8988T (cell line): ENCODE measurements at places on chromosomes 2 and 18.

DNA sequence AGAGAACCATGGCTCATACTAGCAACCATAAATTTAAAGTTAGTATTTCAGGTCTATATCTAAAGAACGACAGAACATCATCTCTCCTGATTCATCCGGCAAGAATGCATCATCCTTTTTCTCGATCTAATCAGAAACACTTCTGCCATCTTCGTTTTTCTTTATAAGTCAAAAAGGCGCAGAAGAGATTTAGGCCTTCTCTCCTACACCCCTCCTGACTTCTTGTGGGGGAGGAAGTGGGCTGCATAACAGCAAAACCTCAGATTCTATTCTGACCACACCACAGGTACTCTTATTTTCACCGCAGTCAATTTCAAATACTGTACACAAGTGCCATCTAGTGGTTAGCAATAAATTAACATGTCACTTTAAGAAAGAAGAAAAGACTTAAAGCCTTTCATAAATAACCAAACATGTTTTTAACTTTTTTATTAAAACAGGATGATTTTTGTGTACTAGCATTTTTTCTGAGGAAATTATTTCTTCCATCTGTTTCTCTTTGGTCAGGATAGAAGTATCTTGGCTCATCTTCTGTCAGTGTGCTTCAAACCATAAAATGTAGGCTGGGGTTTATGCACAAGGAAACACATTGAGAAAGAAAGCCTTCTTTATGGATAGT is 48.4 kb upstream of the PIK3C3 start:
- peak; percentile 23 for DNase-seq

GRCh38 chr18:44680273-44681075 is at the start of gene SETBP1:
Gene SETBP1, plus strand, starts transcription at chr18:44680888. Its CDS starts 20,459 bp downstream, at chr18:44701347.
- DNase-seq = peak; percentile 40

GRCh38 chr2:219274361-219274921 is 4.7 kb upstream of the DNAJB2 start:
- peak; percentile 84 for DNase-seq

- DNase-seq = no peak
These were observed 55.2 kb downstream of the BCL11A start for GRCh38 chr2:60498127-60498815.

DNA sequence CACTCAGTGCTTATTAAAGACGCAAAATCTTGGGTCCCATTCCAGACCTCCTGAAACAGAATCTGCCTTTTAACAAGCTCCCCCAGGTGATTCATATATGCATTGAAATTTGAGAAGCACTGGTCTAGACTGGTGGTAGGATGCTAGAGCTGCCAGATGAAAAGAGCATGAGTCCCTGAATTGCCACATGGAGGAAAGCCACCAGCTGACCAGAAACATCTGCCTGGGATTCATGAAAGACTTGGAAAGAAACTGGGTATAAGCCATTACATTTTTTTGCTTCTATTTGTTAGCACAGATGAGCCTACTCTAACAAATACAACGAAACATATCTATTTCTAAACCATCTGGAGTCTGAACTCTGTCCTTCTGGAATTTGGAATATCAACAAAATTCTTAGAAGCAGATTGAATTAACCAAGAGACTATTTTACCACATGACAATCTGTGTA is 228.9 kb downstream of the RBM43 start:
- DNase-seq = no peak

DNA sequence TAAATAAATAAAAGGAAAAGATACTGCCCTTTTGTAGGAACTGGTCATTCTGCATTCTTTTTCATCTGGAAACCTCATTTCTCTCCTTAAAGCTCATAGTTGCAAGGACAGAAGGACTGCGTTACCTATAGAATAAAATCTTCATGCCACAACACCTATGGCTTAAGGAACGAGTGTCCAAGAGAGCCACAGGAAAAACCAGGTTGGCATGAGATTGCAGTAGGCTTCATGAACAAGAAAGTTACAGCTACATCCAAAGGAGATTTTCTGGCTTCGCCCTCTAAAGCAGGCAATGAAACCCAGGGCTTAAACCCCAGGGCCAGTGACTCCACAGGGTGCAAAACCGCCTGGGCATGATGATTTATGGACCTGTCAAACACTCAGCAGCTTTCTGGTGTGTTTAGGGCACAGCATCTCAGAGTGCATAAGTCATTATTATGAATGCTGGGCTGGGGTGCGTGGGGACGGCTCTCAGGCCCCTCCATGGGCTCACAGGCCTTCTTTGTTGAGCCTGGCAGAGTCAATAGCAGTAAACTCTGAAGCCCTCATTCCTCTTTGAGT is 30.7 kb upstream of the PIEZO2 start:
- no peak for DNase-seq

- DNase-seq = no peak
These were observed 106.9 kb upstream of the GPC1 start for GRCh38 chr2:240328526-240328925.

GRCh38 chr2:231128541-231128940 is 3.7 kb upstream of the HTR2B start:
- DNase-seq = no peak

- DNase-seq = no peak
These were observed 14.2 kb upstream of the PTPN4 start for GRCh38 chr2:119745566-119745965.

- DNase-seq = no peak
These were observed 7.2 kb downstream of the ARPC2 start for GRCh38 chr2:218224186-218224585.

- no peak for DNase-seq
These were observed 62.1 kb downstream of the NUP35 start for GRCh38 chr2:183186296-183186695.

DNA sequence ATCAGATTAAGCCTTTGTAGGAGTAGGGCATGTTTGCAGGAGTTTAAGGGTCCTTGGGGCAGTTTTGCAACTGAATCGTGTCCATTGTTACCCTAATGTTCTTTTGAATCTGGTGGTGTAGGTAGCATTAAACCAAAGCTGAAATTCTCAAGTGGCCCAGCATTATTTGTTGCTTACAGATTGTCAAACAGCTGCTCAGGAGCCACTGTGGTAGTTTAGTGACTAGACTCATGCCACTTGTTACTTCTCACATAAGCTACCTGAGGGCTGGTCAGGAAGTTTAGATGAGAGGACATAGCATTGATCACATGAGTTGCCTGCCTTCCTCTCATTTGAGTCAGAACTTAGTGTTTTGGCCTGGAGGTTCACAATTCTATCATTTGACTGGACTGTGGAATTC is 157.6 kb downstream of the HAUS1 start:
- no peak for DNase-seq

GRCh38 chr2:174491947-174492346 is 5.1 kb upstream of the GPR155 start:
- DNase-seq = no peak

- DNase-seq = no peak
These were observed 6.6 kb downstream of the NTSR2 start for GRCh38 chr2:11663427-11663826.

- no peak for DNase-seq
These were observed 3.1 kb downstream of the SLC5A7 start for GRCh38 chr2:107989445-107989844.

- DNase-seq = no peak
These were observed 10.8 kb downstream of the GALNT1 start for GRCh38 chr18:35592298-35592697.

DNA sequence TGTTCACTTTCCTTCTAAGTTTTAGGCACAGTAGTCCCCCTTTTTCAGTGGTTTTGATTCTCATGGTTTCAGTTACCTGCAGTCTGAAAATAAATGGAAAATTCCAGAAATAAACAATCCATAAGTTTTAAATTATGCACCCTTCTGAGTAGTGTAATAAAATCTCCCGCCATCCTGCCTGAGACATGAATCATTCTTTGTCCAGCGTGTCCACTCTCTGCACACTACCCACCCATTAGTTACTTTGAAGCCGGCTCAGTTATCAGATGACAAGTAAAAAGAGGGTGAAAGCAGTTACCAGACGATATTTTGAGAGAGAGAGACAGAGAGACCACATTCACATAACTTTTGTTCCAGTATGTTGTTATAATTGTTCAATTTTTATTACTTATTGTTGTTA is 400.5 kb downstream of the TMX3 start:
- DNase-seq = no peak

DNA sequence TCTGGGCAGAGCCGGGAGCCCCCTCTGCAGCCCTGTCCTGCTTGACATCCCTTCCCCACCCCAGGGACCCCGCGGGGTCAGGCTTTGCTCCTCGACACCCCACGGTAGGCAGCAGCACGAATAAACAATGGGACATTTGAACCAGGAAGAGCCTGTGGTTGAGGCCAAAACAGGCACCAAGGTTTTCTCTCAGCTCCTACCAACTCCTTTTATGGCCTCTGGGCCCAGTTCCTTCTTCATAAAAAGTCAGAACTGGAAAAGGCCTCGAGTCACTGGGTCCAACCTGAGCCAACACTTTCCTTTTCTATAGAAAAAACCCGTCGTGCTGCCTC is 20.6 kb downstream of the TEX44 start:
- DNase-seq = no peak

DNA sequence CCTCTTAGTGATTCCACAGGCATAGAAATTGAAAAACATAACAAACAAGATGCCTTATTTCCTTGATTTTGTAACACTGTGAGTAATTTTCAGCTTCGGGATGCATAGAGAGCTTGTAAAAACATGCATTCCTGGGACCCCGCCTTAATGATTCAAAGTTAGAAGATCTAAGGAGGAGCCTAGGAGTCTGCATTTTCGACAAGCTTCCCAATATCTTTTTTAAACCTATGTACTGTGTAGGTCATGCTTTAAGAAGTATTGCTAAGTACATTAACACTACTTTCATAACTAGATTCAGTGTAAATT is 109.8 kb upstream of the ZNF516 start:
- no peak for DNase-seq

GRCh38 chr2:233163486-233164103 is 87.9 kb upstream of the ATG16L1 start:
- no peak for DNase-seq

- no peak for DNase-seq
These were observed 90.4 kb upstream of the NOSTRIN start for GRCh38 chr2:168712053-168712452.

DNA sequence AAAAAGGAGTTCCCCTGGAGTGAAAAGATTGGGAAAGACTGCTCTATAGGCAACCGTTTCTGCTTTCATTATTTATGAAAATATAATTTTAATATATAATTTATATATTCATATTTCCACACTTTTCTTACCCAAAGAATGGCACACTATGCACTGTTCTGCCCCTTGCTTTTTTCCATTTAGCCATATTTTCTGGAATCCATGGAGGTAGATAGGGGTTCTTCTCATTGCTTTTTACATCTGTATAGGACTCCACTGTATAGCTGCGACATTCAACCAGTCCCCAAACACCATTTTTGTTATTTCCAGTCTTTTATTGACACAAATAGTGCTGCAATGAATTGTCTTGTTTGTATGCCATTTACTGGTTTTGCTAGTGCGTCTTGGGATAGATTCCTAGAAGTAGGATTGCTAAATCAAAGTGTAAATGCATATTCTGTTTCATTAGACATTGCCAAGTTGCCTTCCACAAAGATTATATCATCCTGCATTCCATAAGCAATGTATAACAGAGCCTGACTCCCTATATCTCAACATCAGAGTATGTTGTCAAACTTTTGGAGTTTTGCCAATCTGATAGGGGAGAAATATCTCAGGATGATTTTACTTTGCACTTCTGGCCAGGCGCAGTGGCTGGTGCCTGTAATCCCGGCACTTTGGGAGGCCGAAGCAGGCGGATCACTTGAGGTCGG is 26.6 kb upstream of the TCF7L1 start:
- DNase-seq = no peak

DNA sequence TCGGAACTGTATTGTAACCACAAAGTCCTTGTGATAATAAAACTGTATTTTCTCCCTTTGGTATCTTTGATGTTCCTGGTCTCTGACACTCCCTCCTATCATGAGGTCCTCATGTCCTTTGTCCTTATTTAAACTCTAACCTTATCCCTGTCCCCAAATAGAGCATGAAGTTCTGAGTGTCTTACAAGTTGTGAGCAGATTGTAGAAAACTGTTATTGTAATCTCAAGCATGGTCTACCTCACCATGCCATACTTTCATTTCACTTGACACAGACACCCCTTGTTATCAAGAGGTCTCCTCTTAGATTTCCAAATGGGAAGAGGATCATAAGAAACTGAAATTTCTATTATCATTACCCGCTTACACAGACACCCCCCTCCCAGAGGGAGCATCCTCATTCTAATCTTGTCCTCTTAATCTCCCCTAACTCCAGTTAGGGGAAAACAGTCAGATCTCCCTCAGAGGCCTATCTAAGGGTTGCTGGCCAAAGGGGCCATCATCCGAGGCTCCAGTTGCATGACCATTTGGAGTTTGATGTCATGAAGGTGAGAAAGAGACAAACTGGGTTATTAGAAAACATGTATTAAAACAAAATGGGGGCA is 29.0 kb downstream of the MYO3B start:
- no peak for DNase-seq

DNA sequence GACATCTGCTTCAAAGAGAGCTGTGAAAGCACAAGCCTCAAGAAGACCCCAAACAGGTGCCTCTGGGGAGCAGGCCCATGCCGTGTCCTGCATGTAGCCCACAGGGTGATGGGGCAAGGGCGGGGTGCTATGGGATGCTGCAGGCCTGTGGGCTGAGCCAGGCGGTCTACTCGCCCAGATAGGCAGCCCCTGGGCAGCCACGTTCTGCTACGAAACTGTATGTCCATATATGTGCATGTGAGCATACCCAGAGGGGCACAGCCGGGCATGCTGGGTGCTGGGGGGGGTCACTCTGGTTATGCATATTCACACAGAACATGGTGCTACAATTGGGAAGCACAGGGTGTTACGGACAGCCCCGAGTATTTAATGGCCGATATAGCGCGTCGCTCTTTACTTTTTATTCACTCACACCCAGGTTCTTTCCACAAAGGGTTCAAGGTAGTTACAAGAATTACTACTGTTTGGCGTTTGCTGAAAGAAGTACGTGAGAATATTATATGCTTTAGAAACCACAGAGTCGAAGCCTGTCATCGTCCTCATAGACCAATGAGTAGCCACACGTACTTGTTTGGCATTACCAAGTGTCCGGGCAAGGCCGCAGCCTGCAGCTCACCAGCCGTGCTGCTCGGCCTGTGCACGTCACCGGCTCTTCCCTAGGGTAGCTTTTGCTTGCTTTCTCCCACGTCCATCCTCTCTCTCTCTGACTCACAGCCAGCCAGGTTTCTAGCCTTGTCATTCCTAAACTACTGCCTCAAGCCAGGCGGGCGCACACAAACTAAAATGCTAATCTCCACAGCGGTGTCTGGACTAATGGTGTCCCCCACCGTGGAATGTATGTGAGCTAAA is 14.4 kb downstream of the MTERF4 start:
- DNase-seq = no peak

GRCh38 chr2:204871231-204871953 is 326.1 kb downstream of the PARD3B start:
- DNase-seq = no peak

GRCh38 chr18:56580026-56580425 is 58.4 kb downstream of the TXNL1 start:
- DNase-seq = no peak

DNA sequence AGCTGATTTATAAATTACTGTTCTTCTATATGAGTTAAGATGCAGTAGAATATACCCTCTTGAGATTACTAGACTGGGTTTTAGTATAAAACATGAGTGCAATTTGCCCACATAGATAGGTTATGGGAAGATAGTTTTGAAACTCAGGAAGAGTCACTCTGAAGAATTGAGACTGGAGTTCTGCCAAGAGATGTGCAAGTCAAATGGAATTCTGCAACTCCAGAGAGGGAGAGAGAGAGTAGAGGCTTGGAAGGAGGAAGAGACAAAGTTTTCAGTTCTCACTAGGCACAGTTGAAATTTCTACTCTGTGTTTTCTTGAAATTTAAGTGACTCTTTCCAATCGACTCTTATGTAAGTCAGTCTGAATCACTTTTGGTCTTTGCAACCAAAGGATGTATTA is 878.8 kb downstream of the TSN start:
- DNase-seq = no peak

- no peak for DNase-seq
These were observed 113.2 kb upstream of the CHST9 start for GRCh38 chr18:27298214-27298804.
